ENCODE measurements at places on chromosomes 12 and 14. TPM values are rescaled to one million over a fixed set of nuclear protein-coding genes. Genes with fewer than 3 reads are reported as not detected.
A peak's percentile ranks its signal among the peaks of the same experiment; 100 is the strongest.

The SRRM4 gene
- total RNA-seq = under 0.01 TPM

DNA sequence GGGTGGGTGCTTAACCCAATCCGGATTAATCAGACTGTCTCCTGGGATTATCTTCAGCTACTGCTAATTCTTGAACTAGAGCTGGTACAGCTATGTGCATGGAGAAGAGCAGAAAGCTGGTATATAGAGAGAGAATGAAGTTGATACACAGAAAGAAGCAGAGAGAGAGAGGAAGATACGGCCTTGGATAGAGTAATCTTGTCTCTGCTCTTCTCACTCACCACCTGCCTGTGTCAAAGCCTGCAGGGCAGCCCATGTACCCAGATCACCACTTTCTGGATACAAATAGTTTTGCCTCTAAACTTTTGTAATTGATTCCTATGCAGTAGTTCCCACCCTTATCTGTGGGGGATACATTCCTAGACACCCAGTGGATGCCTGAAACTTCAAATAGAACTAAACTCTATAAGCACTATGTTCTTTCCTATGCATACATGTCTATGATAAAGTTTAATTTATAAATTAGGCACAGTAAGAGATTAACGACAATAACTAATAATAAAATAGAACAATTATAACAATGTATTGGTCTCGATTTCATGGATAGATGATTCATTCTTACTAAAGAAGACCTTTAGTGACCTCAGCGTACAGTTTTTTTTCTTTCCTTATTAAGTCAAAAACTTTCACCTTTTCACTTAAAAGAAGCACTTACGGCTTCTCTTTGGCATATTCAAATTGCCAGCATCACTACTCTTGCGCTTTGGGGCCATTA is 45.5 kb downstream of the YEATS4 start:
- DNase-seq = no peak

The OAS2 gene
- total RNA-seq = 14.0 TPM

The PCED1B gene
- 6.9 TPM for total RNA-seq

DNA sequence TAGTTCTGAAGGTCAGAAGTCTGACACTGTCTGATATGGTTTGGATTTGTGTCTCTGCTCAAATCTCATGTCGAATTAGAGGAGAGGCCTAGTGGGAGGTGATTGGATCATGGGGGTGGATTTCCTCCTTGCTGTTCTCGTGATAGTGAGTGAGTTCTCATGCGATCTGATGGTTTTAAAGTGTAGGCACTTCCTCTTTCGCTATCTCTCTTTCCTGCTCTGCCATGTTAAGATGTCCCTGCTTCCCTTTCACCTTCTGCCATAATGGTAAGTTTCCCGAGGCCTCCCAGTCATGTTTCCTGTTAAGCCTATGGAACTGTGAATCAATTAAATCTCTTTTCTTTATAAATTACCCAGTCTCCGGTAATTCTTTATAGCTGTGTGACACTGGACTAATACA is 84.1 kb upstream of the TMTC1 start:
- no peak for DNase-seq

The CD163 gene
- 96.3 TPM for total RNA-seq

The KLHDC2 gene
- 77.8 TPM for total RNA-seq

DNA sequence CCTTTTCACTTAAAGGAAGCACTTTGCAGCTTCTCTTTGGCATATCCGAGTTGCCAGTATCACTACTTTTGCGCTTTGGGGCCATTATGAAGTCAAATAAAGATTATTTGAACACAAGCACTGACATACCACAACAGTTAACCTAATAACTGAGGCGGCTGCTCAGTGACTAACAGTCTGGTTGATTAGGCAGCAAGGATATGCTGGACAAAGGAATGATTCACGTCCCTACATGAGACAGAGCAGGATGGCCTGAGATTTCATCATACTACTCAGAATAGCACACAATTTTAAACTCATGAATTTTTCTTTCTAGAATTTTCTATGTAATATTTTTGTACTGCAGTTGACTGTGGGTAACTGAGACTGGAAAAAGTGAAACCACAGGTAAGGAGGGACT is 56.9 kb upstream of the E2F7 start:
- no peak for DNase-seq

- DNase-seq = no peak
Observed at GRCh38 chr14:85325134-85326017, 204.6 kb upstream of the FLRT2 start.

The CCDC60 gene
- total RNA-seq = not detected

DNA sequence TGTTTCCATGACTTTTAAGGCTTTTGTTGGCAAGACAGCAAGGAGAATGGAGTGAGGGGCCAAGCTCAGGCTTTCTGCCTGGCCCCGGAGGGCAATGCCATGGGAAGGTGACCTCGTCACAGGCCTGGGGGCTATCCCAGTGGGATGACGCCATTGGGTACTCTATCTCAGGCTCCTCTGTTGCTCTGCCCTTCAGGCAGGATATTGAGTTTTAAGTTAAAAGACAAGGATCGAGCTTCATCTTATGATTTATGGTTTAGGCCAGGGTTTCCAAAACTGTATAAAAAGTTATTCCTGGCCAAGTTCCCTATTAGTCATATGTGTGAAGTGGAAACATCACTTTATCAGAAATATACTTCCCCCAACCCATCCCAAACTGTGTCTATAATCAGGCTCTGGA is 127.7 kb downstream of the ZFP36L1 start:
- DNase-seq = peak; percentile 52

DNA sequence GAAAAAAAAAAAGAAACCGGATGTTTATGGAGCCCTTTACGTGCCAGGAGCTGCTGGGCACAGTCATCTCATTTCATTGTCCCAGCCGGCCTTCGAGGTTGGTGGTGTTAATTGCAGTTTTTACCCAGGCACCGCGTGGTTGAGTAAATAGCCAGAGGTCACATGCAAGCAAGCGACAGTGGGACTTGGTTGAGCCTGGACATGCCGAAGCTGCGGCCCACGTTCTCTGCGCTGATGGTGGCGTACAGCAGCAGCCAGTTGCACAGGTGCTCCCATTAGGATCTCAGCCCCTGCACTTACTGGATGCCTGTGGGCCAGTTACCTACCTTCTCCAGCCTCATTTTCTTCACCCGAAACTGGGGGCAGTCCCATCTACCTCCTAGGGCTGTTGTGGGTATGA is 54.0 kb downstream of the TSPAN9 start:
- no peak for DNase-seq

The PROX2 gene
- not detected for total RNA-seq

The OLR1 gene
- not detected for total RNA-seq

The APOF gene
- total RNA-seq = not detected

GRCh38 chr12:91139286-91139685 is 28.0 kb upstream of the LUM start:
- DNase-seq = no peak

DNA sequence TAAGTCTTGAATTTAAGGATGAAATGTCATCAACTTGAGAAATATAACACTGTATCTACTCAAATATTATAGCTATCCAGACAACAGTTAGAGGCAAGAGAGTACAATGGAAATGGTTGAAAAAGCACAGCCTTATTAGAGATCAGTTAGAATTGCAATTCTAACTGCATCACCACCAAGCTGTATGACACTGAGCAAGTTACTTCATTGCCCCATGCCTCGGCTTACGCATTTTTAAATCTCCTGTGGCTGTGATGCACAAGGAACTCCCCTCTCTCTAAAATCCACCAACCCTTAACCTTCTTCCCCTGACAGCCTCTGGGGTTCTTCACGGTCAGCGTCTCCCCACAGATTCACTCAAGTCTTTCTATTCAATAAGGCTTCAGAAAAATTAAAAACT is 75.1 kb downstream of the MED13L start:
- no peak for DNase-seq

DNA sequence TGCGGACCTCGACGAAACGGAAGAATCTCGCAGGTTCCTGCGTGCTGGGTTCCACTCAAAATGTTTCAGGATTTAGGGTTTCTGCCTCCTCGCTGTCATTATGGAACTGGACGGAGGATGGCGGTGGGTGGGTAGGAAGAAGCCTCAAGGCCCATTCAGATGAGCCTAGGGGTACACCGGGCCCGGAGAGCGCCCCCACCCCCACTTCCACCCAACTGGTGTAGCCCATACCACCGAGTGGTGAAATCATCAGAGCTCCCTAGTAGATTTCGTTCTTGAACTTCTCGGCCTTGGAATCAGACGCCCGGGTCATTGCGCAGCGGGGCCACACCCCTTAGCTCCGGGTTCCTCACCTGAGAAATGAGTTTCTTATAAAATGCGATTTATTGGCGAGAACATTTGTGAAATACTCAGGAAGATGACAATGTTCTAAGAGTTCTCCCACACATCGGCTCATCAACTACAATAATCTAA is 13.3 kb upstream of the TBX3 start:
- no peak for DNase-seq

DNA sequence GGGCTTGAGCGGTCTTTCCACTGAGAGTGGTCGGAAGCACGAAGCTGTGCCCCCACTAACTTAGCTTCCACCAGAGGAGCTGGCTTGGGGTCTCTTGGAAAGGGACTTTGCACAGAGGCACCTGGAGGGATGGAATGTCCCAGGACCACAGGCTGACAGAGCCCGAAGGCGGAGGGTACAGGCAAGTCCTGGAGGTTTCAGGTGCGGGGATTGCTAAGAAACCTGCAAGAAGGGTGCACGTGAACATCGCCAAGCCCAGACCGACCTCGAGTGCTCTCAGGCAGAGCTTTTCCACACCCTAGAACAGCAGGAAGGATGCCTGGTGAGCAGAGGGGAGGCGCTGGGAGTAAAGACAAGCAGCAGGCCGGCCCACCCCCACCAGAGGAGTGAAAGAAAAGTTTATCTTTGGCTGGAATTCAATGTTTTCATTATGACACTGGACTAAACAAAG is 61.6 kb downstream of the SERPINA3 start:
- no peak for DNase-seq

The MEG3 gene
- 126 TPM for total RNA-seq

GRCh38 chr12:128476266-128476665 is 209.3 kb downstream of the TMEM132C start:
- no peak for DNase-seq

DNA sequence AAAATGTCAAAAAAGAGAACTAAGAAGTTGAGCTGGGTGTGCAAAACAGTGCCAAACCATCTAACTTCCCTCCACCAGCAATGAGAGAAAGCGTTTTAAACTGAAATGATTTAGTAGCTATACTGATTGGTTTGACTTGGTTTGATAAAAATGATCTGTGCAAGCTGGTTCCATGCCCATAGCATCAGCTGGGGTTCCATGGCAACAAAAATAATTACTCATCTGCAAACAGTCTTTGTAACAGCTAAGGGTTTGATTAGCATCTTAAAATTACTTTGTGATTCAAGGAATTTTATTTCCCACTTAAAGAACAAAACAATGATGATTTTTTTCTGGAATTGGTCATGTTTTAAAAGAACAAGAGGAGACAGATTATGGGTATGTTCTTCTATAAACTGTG is 15.0 kb upstream of the BICD1 start:
- no peak for DNase-seq

DNA sequence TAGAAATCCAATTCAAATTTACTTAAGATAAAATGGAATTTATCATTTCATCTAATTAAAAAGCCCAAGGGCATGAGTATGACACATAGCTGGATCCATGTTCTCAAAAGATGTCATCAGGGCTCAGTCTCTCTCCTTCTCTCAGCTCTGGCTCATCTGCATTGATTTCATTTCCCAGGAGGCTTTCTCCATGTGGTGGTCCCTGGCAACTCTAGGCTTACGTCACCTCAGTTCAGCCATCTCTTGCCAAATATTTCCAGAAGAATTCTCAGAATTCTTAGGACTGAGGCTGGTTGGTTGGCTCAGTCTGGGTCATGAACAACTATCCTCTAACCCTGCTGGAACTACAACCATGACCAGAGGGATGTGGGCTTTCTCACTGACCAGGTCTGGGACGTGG is 65.3 kb downstream of the FOS start:
- no peak for DNase-seq

DNA sequence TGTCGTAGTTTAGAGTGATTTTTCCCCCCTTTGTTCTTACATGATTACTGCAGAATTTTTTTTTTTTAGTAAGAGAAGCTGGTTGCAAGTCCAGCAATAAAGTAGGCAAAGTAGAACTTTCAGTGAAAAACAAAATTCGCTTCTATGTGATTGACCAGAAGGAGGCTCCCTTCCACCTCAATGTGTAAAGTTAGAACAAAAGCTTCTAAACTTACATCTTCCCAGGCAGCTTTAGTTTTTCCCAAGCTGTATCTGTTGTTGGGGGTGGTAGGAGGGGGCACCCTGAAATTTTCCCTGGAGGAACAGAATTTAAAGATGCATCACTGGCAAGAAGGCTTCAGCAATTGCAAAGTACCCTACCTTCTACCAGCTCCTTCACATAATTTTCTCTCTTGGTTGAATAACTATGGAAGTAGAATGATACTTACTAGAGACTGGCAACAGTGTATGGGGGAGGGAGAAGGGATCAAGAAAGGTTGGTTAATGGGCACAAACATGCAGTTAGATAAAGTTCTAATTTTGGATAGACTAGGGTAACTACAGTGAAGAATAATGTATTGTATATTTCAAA is 87.3 kb upstream of the E2F7 start:
- DNase-seq = no peak

DNA sequence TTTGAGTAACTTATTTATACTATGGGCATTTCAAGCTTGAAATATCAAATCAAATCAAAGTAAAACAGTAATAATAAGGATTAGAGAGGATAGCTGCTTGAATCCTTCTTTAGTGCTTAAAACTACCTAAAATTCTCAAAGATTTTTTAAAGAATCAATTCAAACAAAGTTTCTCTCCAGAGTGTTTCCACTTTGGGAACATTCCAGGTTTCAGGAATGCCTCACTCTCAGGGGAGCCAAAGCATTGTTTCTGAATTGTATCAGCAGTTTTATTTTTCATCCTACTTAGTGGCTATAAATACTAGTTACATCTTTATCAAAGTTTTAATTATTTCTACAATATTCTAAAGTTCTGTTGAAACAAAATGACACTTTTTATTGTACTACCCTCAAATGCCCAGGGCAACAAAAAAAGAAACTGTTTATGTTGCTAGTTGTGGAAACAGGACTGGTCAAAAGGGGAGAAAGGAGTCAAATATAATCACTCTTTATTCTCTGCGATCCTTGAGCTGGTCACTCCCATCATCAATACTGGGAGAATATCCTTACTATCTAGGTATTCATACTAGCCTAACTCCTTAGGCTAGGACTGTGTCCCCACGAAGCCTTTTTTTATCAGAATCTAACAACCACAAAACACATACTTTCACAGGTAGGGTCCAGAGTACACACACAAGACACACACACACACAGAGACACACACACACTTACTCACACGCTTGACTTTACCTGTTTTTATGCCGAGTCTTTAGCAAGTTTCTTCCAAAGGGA is 598 bp downstream of the RASSF9 start:
- no peak for DNase-seq

- DNase-seq = no peak
Observed at GRCh38 chr12:49225576-49226166, 36.8 kb upstream of the TUBA1A start.

The SNX6 gene
- total RNA-seq = 46.4 TPM

DNA sequence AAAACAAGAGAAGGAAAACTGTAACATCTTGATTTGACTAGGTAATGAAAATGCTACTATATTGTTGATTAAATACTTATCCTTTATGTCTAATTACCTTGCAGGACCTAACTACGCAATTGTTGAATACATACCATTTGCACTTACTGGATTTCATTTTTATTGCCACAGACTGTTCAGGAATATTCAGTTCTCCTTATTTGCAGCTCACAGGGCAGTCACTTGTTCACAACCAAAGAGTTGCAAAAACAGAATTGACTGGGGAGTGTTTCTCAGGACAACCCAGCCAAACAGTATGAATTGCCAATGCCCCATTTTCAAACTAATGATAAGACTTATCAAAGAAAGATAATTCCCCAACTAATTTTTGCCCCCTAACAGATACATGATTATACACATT is 49.4 kb downstream of the CIT start:
- DNase-seq = no peak
